Stimulated activated CD8-positive, alpha-beta memory T cell treated with anti-CD3 and anti-CD28 coated beads, Interleukin-7, amount 100 ng/mL, for 24 hours (primary cell): ENCODE measurements at places on chromosomes 2 and 18.

- no peak for DNase-seq
These were observed 22.7 kb upstream of the ACTG2 start for GRCh38 chr2:73870084-73870483.

DNA sequence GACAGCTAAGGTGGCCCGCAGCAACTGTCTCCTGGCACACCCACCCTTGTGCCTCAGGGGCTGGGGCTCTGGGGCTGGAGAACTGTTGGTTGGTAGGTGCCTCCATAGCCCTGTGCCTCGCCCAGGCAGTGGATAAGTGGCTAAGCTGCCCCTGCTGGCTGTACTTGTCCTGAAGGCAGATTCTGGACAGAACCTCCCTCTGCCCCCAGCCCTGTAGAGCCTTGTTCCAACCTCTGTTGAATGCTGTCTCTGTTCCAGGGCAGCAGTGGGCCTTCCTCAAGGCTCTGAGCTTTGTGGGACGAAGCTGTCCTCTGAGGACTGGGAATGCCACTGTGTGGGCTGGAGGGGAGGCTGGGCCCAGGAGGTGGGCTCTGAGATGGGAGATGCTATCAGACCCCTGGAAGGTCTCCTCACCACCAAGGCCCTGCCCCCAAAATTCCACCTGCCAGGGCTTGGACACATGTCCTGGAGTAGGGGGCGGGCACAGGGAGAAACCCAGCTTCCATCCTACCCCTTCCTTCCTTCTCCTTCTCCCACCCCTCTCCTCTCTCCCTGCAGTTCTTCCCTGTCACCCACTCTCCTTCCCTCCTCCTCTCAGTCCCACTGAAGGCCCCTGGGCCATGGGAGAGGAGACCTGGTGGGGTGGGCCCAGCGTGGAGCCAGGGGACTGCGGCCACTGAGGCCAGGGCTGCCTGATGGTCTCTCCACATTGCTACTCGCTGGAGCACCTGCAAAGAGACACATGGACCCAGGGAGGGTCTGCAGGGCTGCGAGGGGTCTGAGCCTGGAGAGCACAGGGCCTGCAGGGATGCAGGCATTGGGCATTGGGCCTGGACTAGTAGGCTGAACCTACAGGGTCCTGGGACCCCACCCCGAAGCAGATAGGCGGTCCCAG, 1.7 kb upstream of the PDCD1 start:
- DNase-seq = no peak

- no peak for DNase-seq
These were observed 28.2 kb downstream of the SERTAD2 start for GRCh38 chr2:64625299-64626145.

DNA sequence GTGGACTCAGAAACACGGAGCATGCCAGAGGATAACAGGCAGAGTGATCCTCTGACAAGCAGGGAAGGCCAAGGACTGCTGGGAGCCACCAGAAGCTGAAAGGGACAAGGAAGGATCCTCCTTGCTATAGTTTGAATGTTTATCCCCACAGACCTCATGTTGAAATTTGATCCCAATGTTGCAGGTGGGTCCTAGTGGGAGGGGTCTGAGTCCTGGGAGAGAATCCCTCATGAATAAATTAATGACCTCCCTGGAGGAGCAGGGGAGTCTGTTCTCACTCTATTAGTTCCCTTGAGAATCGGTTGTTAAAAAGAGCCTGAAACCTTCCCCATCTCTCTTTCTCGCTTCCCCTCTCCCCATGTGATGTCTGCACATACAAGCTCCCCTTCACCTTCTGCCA, 124.4 kb downstream of the FBXO15 start:
- no peak for DNase-seq

DNA sequence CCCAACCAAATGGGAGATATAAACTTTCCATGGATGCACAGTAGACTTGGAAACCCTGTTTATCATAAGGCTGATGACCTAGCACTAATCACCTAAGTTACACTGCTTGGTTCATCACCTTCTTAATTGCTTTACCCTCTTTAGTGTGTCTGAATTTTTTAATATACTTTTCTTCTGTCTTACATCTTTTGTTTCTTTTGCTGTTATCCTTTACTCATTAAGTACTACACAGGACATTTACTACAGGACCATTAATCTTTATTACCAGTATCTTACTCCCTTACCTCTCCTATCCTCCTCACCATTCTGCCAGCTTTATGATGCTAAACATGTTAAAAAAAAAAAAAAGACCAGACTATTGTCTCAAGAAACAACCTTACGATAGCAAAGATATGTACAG, 333.6 kb downstream of the KIAA1328 start:
- DNase-seq = no peak

- no peak for DNase-seq
These were observed 67.3 kb downstream of the MYO5B start for GRCh38 chr18:50127516-50128210.

DNA sequence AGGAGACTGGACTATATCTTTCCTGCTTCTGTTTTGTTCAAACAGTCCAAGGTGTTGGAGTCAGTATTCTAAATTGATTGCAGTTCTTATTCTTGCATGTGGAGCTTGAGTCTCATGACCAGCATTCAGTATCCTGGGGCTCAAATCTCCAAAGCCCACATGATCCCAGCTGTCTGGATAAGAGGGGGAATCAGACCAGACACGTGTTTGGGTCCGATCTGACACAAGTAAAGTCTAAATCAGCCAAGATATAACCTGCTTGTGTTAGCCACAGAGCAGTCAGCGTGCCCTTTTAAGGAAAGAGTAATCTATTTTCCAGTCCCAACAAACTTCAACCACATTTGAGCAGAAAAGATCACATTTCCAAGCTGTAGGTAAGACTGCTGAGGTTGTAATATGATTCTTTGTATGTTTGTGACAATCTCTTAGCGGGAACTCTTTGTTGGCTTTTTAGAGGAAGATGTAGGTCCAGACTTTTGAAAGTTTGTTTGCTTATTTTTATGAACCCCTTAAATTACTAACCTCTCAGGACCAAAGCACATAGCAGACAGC, 334.6 kb downstream of the SLC4A3 start:
- no peak for DNase-seq

DNA sequence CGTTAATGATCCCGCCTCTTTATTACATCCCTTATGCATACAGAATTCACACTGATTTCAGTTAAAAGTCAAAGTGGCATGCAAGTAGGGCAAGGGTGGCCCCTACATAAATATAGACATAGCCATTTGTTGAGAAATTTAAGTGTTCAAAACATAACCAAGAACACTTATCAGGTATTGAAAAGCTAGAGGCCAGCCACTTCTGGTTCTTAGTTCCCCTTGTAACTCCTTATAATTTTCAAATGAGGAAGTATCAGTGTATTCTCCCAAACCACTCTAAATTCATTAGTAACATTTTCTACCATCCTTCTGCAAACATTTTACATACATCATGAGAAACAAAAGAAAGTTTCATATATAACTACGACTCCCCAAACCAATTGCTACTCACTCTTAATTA, 5.8 kb upstream of the ARL5A start:
- no peak for DNase-seq

- no peak for DNase-seq
These were observed 121.2 kb upstream of the SPRED2 start for GRCh38 chr2:65553504-65554074.

- DNase-seq = no peak
These were observed 28.8 kb downstream of the FOXI3 start for GRCh38 chr2:88423733-88424132.

DNA sequence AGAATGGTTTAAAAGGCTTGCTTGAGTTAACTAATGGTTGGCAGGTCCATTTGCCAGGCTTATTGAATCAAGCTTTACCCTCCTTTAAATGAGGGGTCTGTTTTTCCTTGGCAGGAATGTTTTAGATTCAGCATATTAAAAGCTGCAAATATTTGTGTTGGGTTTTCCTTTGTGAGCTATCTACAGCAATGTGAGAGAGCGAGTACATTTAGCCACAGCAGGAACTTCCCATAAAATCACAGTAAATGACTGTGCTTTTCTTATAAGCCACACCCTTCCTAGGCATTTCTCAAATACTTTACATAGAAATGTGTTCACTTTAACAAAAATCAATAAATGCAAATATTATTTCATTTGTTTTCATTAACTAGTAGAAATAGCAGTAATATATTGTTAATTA, 23.9 kb downstream of the CALCRL start:
- no peak for DNase-seq

- no peak for DNase-seq
These were observed 48.5 kb downstream of the HS6ST1 start for GRCh38 chr2:128269990-128270671.

GRCh38 chr2:231039821-231040364, 2.6 kb downstream of the C2orf72 start:
- no peak for DNase-seq

- DNase-seq = no peak
These were observed 656.3 kb downstream of the XIRP2 start for GRCh38 chr2:167544602-167545001.

- no peak for DNase-seq
These were observed 32.8 kb downstream of the GRHL1 start for GRCh38 chr2:9984217-9984739.

DNA sequence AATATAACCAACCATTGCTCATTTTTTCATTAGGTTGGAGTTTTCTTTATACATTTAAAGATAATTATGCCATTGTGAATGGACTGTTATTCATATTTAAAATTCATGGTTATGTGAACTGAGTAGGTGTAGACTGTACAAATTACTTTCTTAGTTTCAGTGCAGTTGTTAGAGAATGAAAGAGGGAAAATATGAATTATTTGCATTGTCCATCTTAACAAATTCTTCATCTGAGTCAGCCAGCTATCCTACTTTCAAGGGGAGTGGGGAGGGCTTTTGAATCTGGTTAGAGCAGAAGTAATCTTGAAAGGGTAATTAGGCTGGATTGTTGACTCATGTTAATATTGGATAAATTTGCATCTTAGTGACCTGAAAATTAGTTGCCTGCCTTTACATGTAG, 212.0 kb downstream of the MCFD2 start:
- DNase-seq = no peak

GRCh38 chr2:150023663-150024062, 436.1 kb upstream of the MMADHC start:
- DNase-seq = no peak

- no peak for DNase-seq
These were observed 14.0 kb downstream of the FER1L5 start for GRCh38 chr2:96656540-96656939.

DNA sequence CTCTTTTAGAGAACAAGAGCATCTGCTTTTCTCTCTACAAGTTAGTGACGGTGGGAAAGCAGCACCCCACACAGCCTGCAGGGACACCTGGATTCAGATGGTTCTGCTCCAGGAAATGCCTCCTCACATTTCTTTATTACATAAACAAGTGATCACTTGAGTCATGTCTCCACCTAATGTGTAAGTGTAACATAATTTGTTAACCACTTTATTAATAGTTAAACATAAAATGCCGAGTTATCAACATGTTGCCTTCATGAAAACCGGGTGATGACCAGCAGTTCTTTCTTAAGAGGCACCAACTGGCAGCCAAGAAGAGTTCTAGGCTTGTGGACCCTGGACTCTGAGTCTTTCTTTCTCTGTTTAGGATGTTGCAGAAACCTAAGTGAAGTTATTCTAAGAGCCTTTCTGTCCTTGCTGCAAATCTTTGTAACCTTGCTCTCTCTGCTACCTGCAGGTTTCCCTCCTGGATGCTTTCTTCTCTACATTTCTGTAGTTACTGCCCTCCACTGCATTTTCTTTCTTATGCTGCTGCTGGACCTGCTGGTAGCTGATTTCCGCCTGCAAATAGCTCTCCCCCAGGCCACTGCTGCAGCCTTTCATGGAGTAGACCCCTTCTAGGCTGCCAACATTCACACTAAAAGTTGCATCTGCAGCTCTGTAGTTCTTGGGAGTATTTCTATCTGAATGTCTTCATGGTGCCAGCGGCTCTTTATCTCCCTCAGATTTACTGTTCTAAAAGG, 24.3 kb downstream of the UPP2 start:
- no peak for DNase-seq

- DNase-seq = no peak
These were observed 51.7 kb downstream of the IMPA2 start for GRCh38 chr18:12032786-12033642.

DNA sequence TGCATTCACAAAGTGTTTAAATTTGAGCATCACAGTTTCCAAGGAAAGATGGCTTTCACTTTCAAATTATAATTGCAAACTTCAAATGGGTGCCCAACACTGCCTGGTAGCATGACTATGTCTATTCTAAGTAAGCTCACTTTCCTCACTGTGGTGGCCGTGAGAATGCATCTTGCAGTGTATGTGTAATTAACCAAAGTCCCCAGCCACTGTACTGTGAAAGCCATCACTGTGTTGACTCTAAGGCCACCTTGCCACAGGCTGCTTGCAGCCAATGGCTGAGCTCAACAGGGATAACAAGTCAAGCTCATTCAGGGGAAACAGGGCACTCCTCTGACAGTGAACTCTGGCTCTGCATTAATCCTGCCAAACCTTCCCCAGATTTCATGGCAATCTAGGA, 43.3 kb upstream of the LGALSL start:
- DNase-seq = no peak
